ENCODE measurements at places on chromosomes 1 and 21.

DNA sequence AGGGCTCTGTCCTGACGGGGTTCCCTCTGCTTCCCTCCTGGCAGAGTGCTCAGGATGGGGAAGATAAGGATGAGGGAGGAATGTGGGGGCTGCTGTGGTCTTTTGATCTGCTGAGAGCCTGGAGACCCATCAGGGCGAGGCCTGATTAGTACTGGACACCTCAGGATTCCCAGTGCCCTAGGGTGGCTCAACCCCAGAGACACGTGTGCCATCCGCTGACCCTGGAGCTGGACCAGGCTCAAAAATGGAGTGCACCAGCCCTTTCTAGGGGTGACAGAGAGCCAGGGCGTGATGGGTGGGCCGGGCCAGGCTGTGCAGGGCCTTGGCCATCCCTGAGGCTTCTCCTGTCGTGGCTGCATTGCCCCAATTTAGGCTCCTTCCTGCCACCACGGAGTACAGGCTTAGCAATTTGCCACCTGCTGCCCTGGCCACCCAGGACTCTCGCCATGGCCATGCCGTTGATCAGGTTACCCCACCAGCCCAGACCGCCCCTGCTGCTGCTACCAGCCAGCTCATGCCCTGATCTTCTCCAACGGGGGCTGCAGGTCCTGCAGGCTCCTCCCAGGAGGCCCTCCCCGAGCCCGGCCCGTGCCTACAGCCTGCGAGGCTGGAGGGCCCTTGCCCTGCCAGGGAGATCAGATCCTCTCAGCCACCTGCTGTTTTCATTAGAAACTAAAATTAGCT lies 9.5 kb downstream of the WNT4 start:
- DNase-seq = no peak

DNA sequence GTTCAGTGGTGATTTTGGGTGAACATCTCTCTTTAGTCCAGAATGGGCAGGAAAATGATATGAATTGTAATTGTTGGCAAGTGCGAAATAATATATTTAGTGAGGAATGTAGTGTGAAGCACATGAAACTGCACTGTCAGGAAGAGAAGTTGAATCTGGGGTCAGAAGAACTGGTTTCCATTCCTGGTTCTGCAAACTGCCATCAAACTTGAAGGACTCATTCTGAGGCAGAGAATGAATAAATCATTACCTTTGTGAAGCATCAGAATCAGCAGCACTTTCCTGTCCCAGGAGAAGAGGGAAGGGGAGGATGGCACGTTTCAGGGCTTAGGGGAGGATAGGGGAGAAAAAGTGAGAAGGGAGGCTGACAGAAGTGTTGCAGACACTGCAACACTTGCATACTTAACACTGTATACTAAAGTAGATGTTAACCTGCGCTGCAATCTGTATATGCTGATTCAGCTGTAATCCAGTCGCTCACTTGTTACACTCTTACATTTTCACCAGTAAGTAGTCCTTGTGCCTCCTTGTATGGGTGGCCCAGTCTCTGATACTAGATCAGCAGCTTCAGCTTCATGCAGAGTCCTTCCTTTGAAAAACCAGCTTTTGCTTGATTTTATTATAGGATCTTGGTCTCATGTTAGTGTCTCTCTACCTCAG lies 10.5 kb upstream of the RPTN start:
- DNase-seq = no peak

GRCh38 chr1:42422737-42423136 lies 33.1 kb downstream of the ZMYND12 start:
- no peak for DNase-seq

DNA sequence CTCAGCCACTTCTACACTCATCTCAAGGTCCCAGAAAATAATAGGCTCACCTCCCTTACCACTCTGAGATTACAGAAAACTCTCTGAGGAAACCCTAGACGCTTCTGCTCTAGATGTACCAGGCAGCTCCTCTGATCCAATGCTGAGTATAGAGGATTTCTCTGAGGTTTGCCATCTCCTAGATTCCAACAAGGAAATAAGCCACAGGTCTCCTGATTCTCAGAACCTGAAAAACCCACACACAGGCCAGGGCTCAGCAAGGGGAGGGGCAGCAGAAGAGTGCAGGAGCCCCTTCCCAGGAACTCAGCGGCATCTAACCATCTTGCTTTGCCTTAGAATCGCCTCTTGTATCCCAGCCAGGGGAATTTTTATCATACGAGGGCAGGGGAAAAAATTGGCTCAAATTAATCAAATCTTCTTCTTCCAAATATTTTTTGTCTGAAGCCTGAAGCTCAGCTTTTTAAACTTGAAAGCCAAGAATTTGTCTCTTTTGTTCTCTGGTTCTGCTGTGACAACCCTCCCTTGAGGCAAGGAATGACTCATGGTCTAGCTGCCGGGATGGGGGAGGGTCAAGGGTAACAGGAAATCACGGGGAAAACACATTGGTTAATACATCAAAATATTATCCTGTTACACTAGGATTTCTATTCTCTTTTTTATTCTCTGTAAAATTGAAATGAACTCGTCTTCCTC lies 30.8 kb downstream of the GORAB start:
- DNase-seq = no peak

DNA sequence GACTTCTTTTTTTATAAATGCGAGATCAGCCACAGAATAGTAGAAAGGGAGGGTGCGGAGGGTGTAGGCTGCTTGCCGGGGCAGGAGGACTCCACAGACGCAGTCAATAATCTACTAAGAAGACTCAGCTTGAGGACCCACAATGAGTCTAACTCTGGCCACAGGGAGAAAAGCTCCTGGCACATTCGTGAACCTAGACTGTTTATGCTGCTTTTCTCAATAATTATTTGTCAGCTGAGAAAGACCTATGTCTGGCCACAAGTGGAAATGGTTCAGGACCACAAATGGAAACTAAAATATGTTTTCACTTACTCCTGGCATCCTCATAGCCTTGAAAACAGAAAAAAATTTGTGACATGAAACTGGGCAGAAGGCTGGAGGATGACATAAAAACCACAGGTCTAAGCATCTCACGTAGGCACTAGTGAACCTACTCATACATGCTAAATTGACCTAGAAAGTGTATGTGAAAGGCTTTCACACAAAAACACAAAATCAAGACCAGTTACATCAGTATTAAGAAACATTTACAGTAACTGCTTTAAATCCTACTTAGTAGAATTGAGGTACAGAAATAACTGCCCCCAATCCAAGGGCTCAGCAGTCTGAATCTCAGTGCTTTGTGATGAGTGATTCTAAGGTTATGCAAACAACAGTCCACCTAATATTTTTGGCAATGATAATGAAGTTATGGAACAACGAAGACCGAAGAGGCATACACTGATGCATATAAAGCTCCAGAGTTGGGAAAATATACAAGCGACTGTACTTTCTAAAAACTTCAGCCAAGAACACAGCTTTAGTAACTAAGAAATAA lies 159.5 kb downstream of the SLC45A1 start:
- DNase-seq = no peak

DNA sequence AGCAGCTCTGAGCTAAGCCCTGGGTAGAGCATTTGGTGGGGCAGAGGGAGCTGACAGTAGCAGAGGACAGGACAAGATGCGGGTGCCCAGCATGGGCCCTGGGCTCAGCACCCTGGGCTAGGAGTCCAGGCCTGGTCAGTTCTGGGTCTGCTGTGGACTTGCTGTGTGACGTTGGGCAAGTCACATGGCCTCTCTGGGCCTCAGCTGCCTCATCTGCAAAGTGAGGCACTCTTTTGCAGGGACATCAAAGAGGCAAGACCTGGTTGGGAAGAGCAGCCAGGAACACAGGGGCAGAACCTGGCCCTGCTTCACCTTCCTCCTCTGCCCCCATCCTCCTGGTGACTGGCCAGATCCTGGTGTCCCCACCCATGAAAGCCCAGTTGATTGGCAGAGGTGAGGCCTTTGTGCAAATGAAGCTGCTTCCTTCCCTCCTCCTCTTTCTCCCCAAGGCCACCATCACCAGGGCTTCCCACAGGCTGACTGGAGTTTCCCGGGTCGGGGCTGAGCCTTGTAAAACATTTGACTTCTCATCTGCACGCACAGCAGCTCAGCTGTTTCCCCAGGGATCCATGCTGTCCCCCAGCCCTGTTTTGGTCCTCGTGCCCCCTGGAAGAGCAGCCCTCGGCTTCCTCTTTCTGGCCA lies 350.5 kb downstream of the MATN1 start:
- DNase-seq = no peak

- no peak for DNase-seq
Observed at GRCh38 chr1:52707927-52708655, 9.9 kb upstream of the COA7 start.

- no peak for DNase-seq
Observed at GRCh38 chr1:89064632-89065031, 376 bp downstream of the GBP1 start.

DNA sequence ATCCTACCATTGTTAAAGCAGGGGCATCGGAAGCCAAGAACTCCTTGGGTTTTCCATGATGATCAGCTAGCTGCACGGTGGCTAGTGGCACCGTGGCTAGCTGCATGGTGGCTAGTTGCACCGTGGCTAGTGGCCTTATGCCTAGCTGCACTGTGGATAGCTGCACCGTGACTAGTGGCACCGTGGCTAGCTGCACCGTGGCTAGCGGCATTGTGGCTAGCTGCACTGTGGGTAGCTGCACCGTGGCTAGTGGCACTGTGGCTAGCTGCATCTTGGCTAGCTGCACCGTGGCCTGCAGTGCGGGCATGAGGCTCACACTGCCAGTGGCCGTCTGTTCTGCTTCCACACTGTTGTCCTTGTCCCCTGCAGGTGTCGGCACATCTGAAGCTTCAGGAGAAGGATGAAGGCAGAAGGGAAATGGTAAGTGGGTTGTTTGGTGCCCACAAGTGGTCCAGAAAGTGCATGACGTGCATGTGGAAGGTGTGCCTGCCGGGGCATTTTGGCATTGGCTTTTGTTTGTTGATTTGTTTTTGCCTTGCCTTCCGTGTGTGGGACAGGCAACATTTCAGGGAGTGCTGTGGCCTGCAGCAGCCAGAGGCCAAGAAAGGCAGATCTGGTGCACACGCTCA lies 38.6 kb downstream of the TFF3 start:
- no peak for DNase-seq

DNA sequence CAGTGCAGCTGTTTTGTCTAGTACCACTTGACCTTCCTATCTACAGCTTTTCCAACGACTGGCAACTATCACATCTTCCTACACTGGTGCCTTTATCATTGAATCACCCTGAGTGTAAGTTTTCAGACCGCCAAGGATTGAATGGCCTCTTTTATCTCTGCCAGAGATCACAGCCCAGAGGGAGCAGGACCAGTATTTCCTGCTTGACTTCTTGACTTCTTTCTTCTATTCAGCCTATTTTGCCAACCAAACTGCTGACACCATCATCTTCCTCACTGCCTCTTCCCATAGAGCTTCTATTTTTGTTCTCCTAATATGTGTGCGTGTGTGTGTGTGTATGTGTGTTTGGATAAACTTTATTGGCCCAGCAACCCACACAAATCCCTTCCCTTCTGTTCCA lies 53.8 kb downstream of the SERBP1 start:
- DNase-seq = no peak

DNA sequence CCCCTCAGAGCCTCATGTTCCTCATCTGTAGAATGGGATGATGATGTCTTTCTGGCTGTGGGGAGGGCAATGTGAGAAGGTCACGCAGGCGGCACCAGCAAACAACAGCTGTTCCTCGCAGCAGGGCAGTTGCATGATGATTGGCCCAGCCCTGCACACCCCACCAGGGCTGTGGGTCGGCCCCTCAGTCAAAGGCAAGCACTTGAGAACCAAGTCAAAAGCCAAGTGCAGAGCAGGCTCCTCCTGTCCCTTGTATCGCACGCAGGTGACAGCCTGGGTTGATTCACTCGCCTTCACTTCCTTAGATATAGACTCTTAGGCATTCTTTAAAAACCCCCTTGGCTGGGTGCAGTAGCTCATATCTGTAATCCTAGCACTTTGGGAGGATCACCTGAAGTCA lies 191.9 kb upstream of the C1orf174 start:
- DNase-seq = no peak

GRCh38 chr1:29453502-29454240 lies 217.3 kb downstream of the PTPRU start:
- DNase-seq = no peak

GRCh38 chr1:15213341-15213821 lies 33.6 kb upstream of the FHAD1 start:
- DNase-seq = no peak

GRCh38 chr1:230142608-230143210 lies 75.7 kb downstream of the GALNT2 start:
- DNase-seq = peak; percentile 29

- no peak for DNase-seq
Observed at GRCh38 chr1:14246471-14246870, 352.0 kb upstream of the KAZN start.

DNA sequence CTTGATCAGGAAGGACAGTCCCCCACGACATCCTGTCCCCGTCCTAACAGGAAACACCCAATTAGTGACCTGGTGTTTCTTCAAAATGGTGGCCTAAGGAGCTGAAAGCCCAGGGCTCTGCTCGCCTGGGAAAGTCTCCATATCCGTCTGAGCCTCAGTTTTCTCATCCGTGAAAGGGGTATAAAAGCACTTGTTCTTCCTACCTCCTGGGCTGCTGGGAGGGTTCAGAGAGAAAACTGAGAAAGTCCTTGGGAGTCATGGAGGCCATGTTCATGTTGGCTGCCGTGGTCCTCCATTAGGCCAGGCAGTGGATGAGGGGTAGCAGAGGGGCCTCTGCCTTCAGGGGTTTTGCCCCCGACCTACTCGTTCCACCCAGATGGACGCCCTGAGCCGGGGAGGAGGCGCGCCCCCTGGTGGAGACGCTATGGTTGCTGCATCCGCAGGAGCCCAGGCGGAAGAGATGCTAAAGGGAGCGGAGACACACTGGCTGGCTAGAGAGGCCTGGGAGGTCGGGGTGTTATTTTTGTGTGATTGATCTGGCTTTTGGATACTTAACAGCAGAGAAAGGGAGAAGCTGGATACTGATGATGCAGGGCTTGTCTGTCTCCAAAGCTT lies 113.5 kb downstream of the PRDM2 start:
- DNase-seq = no peak

DNA sequence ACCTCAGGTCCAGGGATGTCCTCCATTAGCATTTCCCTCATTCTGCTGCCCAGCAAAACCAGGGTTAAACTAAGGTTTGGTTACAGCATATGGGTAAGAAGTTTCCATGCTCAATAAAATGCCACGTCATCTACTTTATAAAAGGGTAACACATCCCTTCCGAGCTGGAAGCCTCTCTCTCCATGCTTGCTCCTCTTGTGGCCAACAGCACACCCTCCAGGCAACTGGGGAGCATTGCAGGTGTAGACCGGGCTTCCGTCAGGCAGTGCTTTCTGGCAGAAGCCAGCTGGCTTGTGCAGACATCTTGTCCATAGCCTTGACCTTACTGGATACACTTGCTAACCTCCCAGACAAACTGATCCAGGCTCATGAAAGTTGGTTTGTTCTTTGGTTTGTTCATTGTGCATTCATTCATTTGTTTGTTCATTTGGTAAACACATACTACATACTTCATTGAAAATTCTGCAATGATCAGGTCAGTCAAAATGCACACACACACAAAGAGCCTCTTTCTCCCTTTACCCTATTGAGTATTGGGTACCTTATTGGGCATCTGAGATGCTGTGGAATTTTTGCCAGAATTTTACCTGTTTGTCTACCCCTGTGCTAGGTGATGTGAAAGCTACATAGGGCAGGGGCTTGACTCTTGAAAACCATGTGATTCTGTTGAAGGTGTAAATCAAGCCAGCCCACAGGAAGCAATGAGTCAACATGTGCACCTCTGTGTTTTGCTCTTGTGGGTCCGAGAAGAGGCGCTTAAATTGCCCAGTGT lies 422.8 kb downstream of the CAMTA1 start:
- DNase-seq = peak; percentile 14

- no peak for DNase-seq
Observed at GRCh38 chr1:226958300-226958699, 18.2 kb downstream of the COQ8A start.
